ENCODE measurements at places on chromosomes 4 and X. TPM values are rescaled to one million over a fixed set of nuclear protein-coding genes. Genes with fewer than 3 reads are reported as not detected.

VMA21 gene
- total RNA-seq, result 49.8 TPM

KCTD8 gene
- total RNA-seq, result not detected

TAF1 gene
- 60.8 TPM for total RNA-seq

SCML2 gene
- total RNA-seq, result not detected

SMIM31 gene
- not detected for total RNA-seq

ATP7A gene
- 4.0 TPM for total RNA-seq

PRR32 gene
- not detected for total RNA-seq

SORCS2 gene
- total RNA-seq, result not detected

PCDH11X gene
- 0.04 TPM for total RNA-seq

DIPK2B gene
- total RNA-seq, result not detected

GRCh38 chr4:155666344-155667221 lies at the start of gene GUCY1A1:
Gene GUCY1A1, plus strand, starts transcription at chr4:155666848. Its CDS starts 30,020 bp downstream, at chr4:155696868.
- peak within 1 kb of the TSS; percentile 10 for H3K4me3 ChIP-seq
- DNase-seq, result no peak
- H3K27ac ChIP-seq, result peak within 1 kb of the TSS; percentile 81
- no peaks in the 10 kb centered on the region for H3K27me3 ChIP-seq
- peaks cover 3% of the 10 kb centered on the region for H3K36me3 ChIP-seq
- peaks cover 48% of the 10 kb centered on the region for H3K4me1 ChIP-seq

GRCh38 chr4:98204236-98204553 lies 57.0 kb upstream of the RAP1GDS1 start:
- no peaks in the 10 kb centered on the region for H3K36me3 ChIP-seq
- H3K4me3 ChIP-seq, result no peak overlapping the region
- H3K27ac ChIP-seq, result no peak overlapping the region
- H3K4me1 ChIP-seq, result peaks cover 14% of the 10 kb centered on the region
- DNase-seq, result no peak
- no peaks in the 10 kb centered on the region for H3K27me3 ChIP-seq

DNA sequence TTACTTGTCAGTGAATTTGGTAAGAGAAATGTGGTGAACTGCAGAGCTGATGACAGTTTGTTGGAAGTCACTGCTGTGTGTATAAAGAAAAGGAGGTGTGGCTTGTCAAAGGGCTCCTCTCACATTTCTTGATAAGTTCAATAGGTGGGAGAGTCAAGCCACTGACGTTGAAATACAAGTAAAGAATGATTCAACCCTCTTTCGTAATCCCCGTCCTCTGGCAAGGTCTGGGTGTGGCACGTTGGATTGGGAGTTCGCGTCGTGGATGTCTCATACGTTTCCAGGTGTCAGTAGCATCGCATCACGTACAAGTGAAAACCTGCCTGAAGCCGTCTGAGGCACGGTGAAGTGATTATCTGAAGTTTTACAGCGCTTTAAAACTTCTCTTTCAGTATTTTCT lies 76.4 kb downstream of the EGF start:
- no peak overlapping the region for H3K4me3 ChIP-seq
- no peaks in the 10 kb centered on the region for H3K27me3 ChIP-seq
- no peaks in the 10 kb centered on the region for H3K36me3 ChIP-seq
- H3K27ac ChIP-seq, result no peak overlapping the region

DNA sequence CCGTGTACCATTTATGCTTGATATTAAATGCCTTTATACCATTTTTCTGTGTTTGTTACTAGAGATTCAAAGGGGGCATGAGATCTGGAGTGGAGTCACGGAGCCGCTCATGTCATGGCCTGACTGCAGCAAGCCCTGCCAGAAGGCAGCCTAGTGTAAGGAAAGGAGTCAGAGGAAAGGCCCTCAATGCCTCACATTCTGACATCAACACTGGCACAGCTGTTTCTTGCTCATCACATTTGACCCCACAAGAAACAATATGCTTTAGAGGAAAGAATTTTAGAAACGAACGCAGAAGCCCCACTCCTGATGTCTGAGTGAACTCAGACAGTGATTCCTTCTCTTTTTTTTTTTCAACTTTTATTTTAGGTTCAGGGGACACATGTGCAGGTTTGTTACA lies 322.4 kb upstream of the CPEB2 start:
- no peak for DNase-seq
- no peak overlapping the region for H3K4me3 ChIP-seq
- no peaks in the 10 kb centered on the region for H3K27me3 ChIP-seq
- H3K4me1 ChIP-seq, result no peaks in the 10 kb centered on the region

- DNase-seq, result peak; percentile 83
- H3K4me1 ChIP-seq, result peaks cover 50% of the 10 kb centered on the region
- H3K36me3 ChIP-seq, result peaks cover 63% of the 10 kb centered on the region
- no peaks in the 10 kb centered on the region for H3K27me3 ChIP-seq
- peak overlapping the region; percentile 8 for H3K27ac ChIP-seq
- H3K4me3 ChIP-seq, result no peak overlapping the region
Measured at GRCh38 chrX:6021316-6022091, 207.2 kb downstream of the NLGN4X start.

GRCh38 chr4:152344001-152344400 lies 191.9 kb downstream of the FBXW7 start:
- no peak for DNase-seq
- no peak overlapping the region for H3K27ac ChIP-seq
- H3K27me3 ChIP-seq, result no peaks in the 10 kb centered on the region
- no peak overlapping the region for H3K4me3 ChIP-seq
- H3K36me3 ChIP-seq, result no peaks in the 10 kb centered on the region

DNA sequence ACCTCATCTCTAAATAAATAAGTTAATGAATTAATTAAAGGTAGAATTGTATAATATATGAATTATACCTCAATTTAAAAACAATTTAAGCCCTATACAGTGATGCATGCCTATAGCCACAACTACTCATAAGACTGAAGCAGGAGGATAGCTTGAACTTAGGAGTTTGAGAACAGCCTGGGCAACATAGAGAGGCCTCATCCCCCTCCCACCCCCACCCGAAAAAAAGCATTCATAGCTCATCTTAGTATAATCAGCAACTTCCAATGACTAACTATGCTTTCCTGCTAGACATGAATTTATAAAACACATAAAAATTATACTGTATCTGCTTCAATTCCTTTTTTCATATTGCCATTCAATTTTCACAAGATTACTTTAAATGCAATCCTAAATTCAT lies 1.6 kb downstream of the LRBA start:
- peaks cover 17% of the 10 kb centered on the region for H3K36me3 ChIP-seq
- peak overlapping the region; percentile 80 for H3K4me3 ChIP-seq
- peaks cover 24% of the 10 kb centered on the region for H3K4me1 ChIP-seq

GRCh38 chr4:44927399-44928380 lies 201.3 kb upstream of the GNPDA2 start:
- no peaks in the 10 kb centered on the region for H3K36me3 ChIP-seq
- DNase-seq, result peak; percentile 85
- peaks cover 13% of the 10 kb centered on the region for H3K4me1 ChIP-seq
- H3K4me3 ChIP-seq, result no peak overlapping the region
- no peak overlapping the region for H3K27ac ChIP-seq

- H3K27ac ChIP-seq, result no peak overlapping the region
- H3K4me1 ChIP-seq, result no peaks in the 10 kb centered on the region
- H3K36me3 ChIP-seq, result no peaks in the 10 kb centered on the region
- H3K4me3 ChIP-seq, result no peak overlapping the region
Measured at GRCh38 chr4:123477711-123478209, 81.2 kb downstream of the SPRY1 start.

DNA sequence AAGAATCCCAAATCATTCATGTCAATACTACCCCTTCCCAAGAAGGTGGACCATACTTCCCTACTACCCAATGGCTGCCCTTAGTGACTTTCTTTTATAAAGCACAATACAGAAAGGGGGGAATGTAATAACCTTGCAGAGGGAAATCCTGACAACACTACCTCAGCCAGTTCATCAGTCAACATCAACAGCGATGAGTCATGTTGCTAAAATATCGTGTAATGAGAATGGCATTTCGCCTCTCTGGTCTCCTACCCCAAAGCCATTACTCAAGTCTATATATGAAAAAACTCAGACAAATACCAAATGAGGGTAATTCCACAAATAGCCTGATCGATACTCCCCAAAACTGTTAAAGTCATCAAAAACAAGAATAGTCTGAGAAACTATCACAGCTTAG lies 3.3 kb upstream of the MAGEA8 start:
- no peak for DNase-seq
- H3K36me3 ChIP-seq, result no peaks in the 10 kb centered on the region
- no peak overlapping the region for H3K27ac ChIP-seq
- H3K4me1 ChIP-seq, result no peaks in the 10 kb centered on the region
- H3K4me3 ChIP-seq, result no peak overlapping the region

DNA sequence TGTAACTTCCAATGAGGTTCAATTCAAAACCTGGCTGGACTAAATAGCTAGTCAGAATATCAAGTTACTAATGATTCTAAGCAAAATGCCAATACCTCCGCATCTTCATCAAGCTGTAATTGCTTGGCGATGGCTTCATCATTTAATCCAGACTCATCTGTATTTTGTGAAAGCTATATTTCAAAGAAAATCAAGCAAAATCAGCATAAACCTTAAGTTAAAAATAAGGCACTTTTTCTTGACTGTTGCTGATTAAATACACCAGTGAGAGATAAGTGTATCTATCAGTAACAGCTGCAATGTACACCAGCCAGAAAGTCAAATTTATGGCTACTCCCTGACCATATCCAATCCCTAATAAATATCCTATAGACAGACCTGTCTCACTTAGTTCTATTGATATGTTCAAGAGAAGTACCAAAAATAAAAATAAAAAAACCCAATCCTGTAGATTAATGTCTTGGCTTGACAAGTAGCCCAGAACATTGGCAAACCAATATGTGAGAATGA lies 39.6 kb downstream of the RFC1 start:
- peaks cover 53% of the 10 kb centered on the region for H3K36me3 ChIP-seq
- peaks cover 8% of the 10 kb centered on the region for H3K4me1 ChIP-seq
- H3K27ac ChIP-seq, result no peak overlapping the region

- no peaks in the 10 kb centered on the region for H3K36me3 ChIP-seq
- no peak overlapping the region for H3K27ac ChIP-seq
- no peaks in the 10 kb centered on the region for H3K4me1 ChIP-seq
- no peak for DNase-seq
Measured at GRCh38 chr4:5027346-5027745, 8.1 kb upstream of the CYTL1 start.

DNA sequence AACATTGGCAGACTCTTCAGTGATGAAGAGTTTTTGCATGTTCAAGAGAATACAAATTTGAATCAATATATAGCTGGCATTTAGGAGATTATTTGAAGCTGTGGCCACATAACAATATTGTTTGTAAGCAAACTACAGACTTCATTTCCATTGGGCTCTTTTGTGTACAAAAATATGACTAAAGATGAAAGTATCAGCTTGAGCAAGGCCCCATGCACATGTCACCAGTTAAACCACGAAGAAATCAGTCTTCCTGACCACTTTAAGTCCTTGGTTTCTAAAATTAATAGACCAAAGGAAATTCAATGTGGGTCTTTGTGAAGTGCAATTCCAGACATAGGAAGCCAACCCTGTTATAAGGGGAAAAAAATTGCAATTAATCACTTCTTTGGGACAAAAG lies 1664.6 kb upstream of the ADGRL3 start:
- H3K36me3 ChIP-seq, result no peaks in the 10 kb centered on the region
- no peak overlapping the region for H3K4me3 ChIP-seq
- H3K27ac ChIP-seq, result no peak overlapping the region
- no peak for DNase-seq
- H3K27me3 ChIP-seq, result no peaks in the 10 kb centered on the region

DNA sequence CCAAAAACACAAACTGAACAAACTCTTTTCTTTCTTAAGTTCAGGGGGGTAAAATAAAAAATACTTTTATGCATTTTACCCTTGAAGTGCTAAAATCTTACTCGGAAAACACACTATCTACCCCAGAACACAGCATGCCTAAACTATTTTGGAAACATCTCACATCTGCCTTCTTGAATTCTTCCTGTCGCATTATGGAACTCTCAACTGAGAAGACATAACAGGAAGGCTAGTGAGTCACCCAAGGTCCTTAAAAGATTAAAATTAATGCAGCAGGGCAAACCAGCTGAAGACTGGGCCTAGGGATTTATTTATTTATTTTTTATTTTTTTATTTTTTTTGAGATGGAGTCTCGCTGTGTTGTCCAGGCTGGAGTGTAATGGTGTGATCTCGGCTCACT lies 208.2 kb downstream of the APBB2 start:
- no peaks in the 10 kb centered on the region for H3K27me3 ChIP-seq
- no peak overlapping the region for H3K27ac ChIP-seq
- no peaks in the 10 kb centered on the region for H3K4me1 ChIP-seq
- no peak overlapping the region for H3K4me3 ChIP-seq
- no peak for DNase-seq
- no peaks in the 10 kb centered on the region for H3K36me3 ChIP-seq

- H3K27me3 ChIP-seq, result no peaks in the 10 kb centered on the region
- H3K27ac ChIP-seq, result no peak overlapping the region
- DNase-seq, result no peak
- no peak overlapping the region for H3K4me3 ChIP-seq
- H3K4me1 ChIP-seq, result no peaks in the 10 kb centered on the region
- H3K36me3 ChIP-seq, result no peaks in the 10 kb centered on the region
Measured at GRCh38 chr4:86565651-86566050, 28.5 kb upstream of the PTPN13 start.

GRCh38 chrX:7946960-7947359 lies 19.7 kb upstream of the PNPLA4 start:
- H3K4me3 ChIP-seq, result no peak overlapping the region
- H3K27me3 ChIP-seq, result no peaks in the 10 kb centered on the region
- no peaks in the 10 kb centered on the region for H3K36me3 ChIP-seq
- no peaks in the 10 kb centered on the region for H3K4me1 ChIP-seq
- no peak overlapping the region for H3K27ac ChIP-seq

DNA sequence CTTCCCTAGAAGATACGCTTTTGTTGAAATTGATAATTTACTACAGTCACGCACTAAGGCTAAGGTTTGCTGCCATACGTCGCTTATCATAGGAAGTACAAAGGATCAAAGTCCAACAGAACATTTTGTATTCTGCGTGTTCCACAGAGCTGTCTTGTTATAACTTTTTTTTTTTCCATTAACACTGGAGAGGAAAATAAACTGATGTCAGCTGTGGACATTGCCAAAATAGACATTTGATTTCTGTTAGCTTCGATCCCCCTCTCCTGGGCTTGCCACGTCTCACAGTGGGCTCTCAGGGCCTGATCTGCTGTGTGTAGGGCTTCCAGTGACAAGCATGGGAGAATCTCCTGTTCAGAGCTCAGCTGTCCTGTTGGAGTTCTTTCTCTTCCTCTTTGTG lies 93.3 kb downstream of the SPATA18 start:
- H3K36me3 ChIP-seq, result no peaks in the 10 kb centered on the region
- no peak for DNase-seq
- H3K27me3 ChIP-seq, result no peaks in the 10 kb centered on the region
- H3K4me1 ChIP-seq, result no peaks in the 10 kb centered on the region
- no peak overlapping the region for H3K27ac ChIP-seq

DNA sequence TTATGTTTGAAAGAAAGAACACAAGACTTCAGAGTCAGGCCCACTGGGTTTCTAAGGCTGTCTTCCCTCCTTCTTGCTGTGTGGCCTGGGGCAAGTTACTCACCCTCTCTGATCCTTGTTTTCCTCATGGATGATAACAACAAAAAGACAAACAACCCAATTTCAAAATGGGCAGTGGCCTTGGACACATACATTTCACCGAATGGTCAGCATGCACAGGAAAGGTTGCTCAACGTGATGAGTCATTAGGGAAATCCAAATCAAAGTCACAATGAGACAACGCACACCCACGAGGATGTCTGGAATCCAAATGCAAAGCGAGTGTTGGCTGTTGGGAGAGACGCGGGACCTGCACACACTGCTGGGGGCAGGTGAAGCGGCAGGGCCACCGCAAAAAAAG lies 50.8 kb upstream of the PPP2R2C start:
- no peaks in the 10 kb centered on the region for H3K27me3 ChIP-seq
- H3K4me3 ChIP-seq, result no peak overlapping the region
- no peaks in the 10 kb centered on the region for H3K36me3 ChIP-seq
- no peak overlapping the region for H3K27ac ChIP-seq
- peaks cover 4% of the 10 kb centered on the region for H3K4me1 ChIP-seq
- no peak for DNase-seq

All from Karpas-422 (cell line).